Left ventricle myocardium inferior (tissue), 1 donor: ENCODE measurements at places on chromosomes 7 and 10. TPM values are rescaled to one million over a fixed set of nuclear protein-coding genes. Genes with fewer than 3 reads are reported as not detected.
A peak's percentile ranks its signal among the peaks of the same experiment; 100 is the strongest.

DNA sequence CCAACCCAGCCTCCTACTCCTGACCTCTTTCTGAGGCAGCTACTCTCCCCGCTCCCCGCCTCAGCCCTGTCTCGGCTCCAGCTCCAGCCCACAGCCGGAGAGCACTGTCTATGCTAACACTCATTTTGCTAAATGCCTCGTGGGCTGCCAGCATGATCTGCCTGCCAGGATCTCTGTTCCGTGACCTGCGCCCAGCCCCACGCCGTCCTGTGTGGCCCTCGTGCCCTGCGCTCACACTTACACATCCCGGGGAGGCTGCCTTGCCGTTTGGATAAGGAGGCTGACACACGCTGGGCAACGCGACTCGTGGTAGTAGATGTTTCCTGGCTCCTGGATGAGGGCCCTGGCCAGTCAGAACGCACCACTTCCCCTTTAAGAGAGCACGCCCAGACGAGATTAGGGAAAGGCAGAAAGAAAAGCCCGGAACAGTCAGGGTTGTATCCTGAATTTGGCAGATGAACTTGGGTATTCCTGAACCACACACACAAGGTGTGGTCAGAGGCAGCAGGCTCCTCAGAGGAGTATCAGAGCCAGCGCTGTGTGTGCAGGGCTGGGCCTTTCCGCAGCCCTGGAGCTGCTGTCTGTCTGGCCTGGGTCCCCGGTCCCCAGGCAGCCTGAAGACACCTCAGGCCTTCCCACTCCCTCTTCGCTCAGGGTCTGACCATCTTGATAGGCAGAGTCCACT lies 97.7 kb upstream of the EFCAB10 start:
- DNase-seq, result peak; percentile 74
- no peaks in the 10 kb centered on the region for H3K36me3 ChIP-seq
- peak overlapping the region; percentile 65 for H3K27ac ChIP-seq
- H3K27me3 ChIP-seq, result no peaks in the 10 kb centered on the region

- H3K36me3 ChIP-seq, result no peaks in the 10 kb centered on the region
- H3K4me1 ChIP-seq, result peaks cover 10% of the 10 kb centered on the region
- no peak for DNase-seq
- H3K4me3 ChIP-seq, result no peak overlapping the region
- H3K27ac ChIP-seq, result no peak overlapping the region
Observed at GRCh38 chr10:34492081-34492480, 323.0 kb downstream of the PARD3 start.

DNA sequence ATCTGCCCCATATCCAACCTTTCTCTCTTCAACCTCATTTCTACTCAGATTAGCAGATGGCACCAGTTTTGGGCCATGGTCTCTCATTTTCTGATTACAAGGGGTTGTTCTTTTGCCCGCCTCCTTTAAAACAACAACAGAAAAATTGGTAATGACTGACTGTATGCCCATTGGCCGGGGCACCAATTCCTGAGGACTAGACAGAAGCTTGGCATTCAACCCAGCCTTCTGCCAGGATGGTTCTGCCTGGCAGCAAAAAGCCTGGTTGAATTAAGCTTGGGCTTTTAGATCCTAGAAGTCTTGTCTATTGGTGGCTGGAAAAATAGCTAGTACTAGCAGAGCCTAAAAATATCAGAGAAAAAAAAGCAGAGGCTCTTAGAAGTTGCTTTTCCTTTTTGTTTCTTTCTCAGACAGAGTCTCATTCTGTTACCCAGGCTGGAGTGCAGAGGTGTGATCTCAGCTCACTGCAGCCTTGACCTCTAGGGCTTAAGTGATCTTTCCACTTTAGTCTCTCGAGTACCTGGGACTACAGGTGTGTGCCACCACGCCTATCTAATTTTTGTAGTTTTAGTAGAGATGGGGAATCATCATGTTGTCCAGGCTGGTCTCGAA lies 402.6 kb downstream of the AUTS2 start:
- H3K4me3 ChIP-seq, result no peak overlapping the region
- H3K4me1 ChIP-seq, result peaks cover 20% of the 10 kb centered on the region
- H3K27me3 ChIP-seq, result no peaks in the 10 kb centered on the region
- DNase-seq, result no peak

Gene CALN1
- not detected for total RNA-seq

Gene GCK
- 0.49 TPM for total RNA-seq

Gene SPDYE8
- not detected for total RNA-seq

DNA sequence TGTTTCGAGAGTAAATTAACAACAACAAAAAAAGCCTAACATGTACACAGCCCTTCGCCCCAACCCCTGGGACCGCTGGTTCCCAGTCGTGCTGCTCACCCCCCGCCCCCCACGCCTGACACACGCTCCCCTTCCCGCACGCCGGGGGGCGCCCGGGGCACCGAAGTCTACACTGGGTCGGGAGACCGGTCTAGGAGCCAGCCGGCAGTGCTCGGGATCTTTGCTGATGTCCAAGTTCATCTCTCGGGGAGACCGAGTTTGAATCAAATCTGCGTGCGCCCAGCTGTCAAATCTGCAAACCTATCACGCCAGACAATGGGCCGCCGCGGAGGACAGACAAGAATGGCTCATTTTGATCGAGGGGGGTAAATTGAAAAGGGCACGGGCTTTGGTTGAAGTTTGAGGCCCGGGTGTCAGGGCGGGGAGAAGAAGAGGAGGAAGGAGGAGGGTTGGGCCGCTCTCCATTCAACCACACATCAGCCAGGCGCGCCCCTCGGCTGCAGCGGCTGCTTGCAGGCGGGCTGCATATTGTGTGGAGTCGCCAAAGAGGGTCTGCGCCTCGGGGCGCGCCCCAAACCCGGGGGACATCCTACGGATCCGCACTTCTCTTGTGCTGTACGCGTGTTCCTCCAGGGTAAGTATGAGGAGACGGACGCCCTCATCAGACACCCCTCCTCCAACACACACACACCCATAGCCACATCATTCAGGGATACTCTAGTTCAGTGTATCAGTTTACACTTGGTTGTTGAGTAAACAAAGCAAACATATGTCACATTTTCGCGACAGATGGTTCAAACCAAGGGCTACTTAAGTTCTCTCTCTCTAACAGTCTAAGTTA lies 1.3 kb upstream of the GFRA1 start:
- no peaks in the 10 kb centered on the region for H3K36me3 ChIP-seq
- H3K4me3 ChIP-seq, result peak overlapping the region; percentile 69
- DNase-seq, result peak; percentile 19
- H3K27me3 ChIP-seq, result peaks cover 86% of the 10 kb centered on the region
- peak overlapping the region; percentile 27 for H3K27ac ChIP-seq
- peaks cover 40% of the 10 kb centered on the region for H3K4me1 ChIP-seq

Gene GRID1
- 1.6 TPM for total RNA-seq

Gene POLR2J2
- 2.7 TPM for total RNA-seq

Gene RARRES2
- total RNA-seq, result 17.6 TPM

GRCh38 chr7:28706584-28706983 lies 251.5 kb downstream of the TRIL start:
- no peak for DNase-seq
- H3K4me1 ChIP-seq, result peaks cover 41% of the 10 kb centered on the region
- H3K36me3 ChIP-seq, result no peaks in the 10 kb centered on the region
- H3K4me3 ChIP-seq, result no peak overlapping the region
- H3K27me3 ChIP-seq, result no peaks in the 10 kb centered on the region
